ENCODE measurements at places on chromosomes 11 and 22. TPM values are rescaled to one million over a fixed set of nuclear protein-coding genes. Genes with fewer than 3 reads are reported as not detected.

The GLYAT gene
- total RNA-seq: 3.6 TPM

The SLC22A6 gene
- total RNA-seq: not detected

The OR52I2 gene
- total RNA-seq: not detected

The NXPE1 gene
- not detected for total RNA-seq

The KREMEN1 gene
- 7.5 TPM for total RNA-seq

The OR4D5 gene
- total RNA-seq: not detected

The ELFN2 gene
- total RNA-seq: 6.3 TPM

The CHRDL2 gene
- not detected for total RNA-seq

The VSIG10L2 gene
- total RNA-seq: not detected
